Activated effector memory CD4-positive, alpha-beta T cell treated with Interleukin-2 at 50 U/mL for 16 hours (primary cell): ENCODE measurements at places on chromosomes 5 and 9.
A peak's percentile ranks its signal among the peaks of the same experiment; 100 is the strongest.

DNA sequence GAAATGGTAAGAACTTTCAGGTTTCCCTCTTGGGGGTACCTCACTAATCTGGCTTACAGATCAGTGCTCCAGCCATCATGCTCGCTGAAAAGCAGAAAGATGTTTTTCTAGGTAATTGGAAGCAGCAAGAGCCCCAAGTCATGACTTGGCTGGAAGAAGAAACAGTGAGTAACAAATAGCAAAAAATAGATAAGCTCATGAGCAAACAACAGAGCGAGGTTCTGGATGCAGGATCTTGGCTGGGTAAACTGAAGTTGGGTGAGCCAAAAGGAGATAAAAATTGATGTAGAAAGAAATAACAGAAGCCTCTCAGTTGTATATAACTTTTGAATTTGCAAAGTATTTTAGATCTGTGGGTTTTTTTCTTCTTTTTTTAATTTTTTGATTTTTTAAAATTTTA lies 110.1 kb downstream of the INSYN2B start:
- no peak for DNase-seq

- no peak for DNase-seq
Measured at GRCh38 chr5:180433032-180433422, 61.2 kb upstream of the CNOT6 start.

GRCh38 chr5:111820072-111820471 lies 63.1 kb upstream of the NREP start:
- DNase-seq = no peak

DNA sequence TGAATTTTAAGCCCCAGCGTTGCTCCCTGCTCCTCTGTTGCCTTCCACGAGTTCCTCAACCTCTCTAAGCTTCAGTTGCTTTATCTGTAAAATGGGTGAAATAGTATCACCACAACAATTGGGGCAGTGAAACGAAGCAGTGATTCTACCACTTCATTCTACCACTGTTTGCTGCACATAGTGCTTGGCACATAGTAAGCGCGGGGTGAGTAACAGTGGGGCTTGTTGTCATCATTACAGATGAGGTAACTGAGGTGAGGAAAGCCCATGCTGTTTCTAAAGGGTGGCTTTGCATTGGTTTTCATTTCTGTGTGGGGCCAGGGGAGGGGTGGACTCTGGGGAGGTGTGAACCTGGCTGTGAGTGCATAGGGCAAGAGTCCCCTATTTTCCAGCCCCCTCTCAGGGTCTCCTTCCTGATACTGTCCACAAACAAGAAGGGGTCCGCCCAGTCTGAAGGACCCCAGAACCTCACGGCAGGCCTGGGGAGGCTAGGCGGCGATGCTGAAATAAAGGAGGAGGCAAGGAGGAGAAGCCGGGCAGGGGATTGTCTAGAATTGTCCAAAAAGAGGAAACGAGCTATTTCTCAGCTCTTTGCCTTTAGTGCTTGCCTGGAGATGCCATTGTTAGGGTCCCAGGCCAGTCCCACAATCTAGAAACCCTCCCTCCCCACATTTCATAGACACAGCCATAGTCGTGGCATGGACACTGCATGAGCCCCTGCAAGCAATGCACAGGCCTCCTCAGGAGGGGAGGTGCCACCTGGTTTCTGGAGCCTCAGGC lies 65.6 kb downstream of the IL6ST start:
- no peak for DNase-seq

DNA sequence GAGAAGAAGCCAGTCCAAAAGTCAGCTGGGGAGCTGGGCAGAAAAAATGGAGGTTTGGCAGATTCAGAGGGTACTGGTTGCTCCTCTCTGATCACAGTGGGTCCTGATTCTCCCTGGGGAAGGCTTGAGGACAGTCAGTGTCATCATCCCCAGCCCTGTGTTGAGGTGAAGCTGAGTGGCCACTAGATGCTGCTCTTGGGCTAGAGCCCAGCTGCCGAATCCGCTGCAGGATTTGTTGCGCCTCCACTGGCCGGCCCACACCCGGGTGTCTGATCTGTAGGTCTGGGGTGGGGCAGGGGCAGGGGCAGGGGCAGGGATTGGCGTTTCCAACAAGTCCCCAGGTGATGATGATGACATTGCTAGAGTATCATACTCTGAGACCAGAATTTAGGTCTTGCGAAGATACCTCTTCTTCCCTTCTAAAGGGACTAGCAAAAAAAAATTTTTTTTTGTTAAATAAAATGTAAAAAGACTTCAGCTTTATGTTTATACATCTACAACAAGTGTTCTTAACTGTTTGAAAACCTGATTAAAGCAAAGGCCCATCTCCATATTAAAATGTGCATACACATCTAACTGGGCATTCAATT lies 106.8 kb downstream of the PDE6A start:
- no peak for DNase-seq

GRCh38 chr9:37455884-37456647 lies 9.2 kb downstream of the ZBTB5 start:
- no peak for DNase-seq

- DNase-seq = no peak
Measured at GRCh38 chr5:120615967-120616645, 152.0 kb downstream of the PRR16 start.

DNA sequence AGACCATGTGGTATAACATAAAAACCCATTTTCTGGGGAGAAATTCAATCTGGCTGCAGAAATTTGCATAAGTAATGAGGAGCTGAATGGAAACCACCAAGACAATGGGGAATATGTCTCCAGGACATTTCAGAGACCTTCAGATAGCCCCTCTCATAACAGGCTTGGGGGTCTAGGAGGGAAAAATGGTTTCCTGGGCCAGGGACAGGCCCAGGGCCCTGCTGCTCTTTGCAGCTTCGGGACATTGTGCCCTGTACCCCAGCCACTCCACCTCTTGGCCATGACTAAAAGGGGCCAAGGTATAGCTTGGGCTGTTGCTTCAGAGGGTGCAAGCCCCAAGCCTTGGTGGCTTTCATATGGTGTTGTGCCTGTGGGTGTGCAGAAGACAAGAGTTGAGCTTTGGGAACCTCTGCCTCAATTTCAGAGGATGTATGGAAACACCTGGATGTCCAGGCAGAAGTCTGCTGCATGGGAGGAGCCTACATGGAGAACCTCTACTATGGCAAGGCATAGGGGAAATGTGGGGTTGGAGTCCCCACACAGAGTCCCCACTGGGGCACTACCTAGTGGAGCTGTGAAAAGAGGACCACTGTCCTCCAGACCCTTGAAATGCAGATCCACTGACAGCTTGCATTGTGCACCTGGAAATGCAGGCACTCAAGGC lies 30.4 kb downstream of the MRPS30 start:
- no peak for DNase-seq

DNA sequence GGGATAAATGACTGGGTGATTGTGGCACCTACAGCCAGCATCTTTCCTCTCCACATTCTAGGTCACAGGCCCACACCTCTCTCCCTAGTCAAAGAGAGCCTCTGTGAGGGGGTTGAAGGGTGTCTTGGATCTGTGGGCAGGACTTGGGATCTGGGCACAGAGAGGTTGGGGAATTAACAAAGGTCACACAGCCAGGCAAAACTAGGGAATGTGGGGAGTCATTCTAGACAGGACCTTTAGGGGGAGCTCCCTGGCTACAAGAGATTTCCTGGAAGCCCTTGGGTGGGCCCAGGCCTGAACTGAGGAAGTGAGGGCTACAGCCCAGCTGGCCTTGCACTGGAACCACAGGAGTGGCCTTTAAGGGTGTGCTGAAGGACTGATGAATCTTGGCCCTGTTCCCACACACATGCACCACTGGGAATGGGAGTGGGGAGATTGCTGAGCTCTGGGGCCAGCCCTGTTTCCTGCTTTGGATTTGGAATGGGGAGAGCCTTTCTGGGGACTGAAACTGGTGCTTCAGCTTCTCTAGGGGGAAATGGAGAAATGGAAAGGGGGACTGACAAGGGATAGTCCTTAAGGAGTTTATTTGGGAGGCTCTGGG lies 12.4 kb upstream of the CXXC5 start:
- DNase-seq = no peak

DNA sequence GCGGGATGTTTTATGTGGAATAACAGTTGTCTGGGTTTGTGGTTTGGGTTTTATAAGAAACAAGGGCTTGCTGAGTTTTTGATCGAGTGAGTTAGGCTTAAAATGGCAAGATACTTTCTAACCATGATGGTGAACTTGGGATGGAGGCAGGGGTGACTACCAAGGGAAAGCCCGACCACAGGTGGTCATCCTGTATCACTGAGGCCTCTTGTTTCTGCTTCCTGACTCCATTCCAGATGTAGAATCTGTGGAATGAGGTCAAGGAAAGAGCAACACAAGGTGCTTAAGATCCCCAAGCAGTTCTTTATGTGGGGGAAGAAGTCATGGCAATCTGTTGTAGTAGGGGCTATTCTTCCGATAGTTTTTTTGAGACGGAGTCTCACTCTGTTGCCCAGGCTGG lies 122.3 kb downstream of the GOLPH3 start:
- no peak for DNase-seq

GRCh38 chr9:16960084-16960483 lies 89.6 kb upstream of the BNC2 start:
- no peak for DNase-seq

- no peak for DNase-seq
Measured at GRCh38 chr5:149826574-149826973, 96.5 kb downstream of the PPARGC1B start.

- DNase-seq = no peak
Measured at GRCh38 chr9:91786132-91786896, 163.7 kb downstream of the ROR2 start.

- DNase-seq = no peak
Measured at GRCh38 chr5:36273809-36274526, 27.7 kb downstream of the RANBP3L start.

DNA sequence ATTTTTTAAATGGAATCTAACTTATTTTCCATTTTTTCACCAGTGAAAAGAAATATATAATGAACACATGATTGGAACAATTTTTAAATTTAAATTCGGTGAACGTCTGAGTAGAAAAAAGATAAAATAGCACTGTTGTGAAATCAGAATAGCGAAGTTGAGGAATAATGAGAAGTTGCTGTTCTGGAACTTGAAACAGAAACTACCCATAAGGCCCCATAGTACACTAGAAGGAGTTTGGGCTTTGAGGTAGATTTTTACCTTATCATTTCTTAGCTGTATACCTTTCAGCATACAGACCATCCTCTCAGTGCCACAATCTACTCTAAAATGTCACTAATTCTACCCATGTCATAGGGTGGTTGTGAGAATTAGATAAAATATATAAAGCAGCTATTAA lies 35.1 kb downstream of the TDRD7 start:
- no peak for DNase-seq

DNA sequence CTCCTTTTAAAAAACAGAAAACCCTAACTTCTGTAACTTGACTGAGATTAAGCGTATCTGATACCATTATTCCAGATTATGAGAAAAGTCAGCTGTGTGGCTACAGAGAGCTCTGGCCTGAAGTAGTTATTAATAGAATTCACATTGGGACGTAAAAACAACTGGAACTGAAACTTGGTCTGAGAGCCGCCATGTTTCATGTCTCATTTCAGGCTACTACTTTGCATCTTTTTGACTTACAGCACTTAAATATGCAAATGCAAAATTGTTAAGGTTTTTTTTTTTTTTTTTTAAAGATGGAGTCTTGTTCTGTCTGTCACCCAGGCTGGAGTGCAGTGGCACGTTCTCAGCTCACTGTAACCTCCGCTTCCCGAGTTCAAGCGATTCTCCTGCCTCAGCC lies 25.2 kb downstream of the MAP3K1 start:
- DNase-seq = no peak

GRCh38 chr5:141680178-141680577 lies 1.9 kb downstream of the ARAP3 start:
- no peak for DNase-seq

DNA sequence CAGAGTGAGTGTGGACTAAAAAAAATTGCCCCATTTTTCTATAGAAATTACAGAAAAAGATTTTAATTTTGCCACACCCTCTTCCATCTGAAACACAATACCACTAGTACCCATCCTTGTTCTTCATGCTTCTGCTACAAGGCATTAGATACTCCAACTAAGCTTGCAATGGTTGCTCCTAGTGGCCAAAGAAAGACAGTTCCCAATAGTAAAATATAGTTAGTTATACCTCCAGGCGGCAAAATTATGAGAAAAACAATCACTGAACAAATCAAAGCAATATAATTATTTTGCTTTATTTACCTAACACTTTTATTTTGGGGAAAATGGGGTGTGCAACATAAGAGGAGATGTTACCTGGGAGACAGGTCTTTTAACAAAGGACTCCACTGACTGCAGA lies 101.2 kb downstream of the RAPGEF6 start:
- DNase-seq = no peak

DNA sequence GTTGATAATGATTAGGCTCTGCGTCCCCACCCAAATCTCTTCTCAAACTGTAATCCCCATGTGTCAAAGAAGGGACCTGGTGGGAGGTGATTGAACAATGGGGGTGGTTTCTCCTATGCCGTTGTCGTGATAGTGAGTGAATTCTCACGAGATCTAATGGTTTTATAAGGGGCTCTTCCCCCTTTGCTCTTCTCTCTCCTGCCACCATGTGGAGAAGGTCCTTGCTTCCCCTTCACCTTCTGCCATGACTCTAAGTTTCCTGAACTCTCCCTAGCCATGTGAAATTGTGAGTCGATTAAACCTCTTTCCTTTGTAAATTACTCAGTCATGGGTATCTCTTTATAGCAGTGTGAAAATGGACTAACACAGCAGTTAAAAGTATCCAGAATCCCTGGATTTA lies 715.2 kb upstream of the DMAC1 start:
- no peak for DNase-seq

GRCh38 chr5:168147106-168147505 lies 144.3 kb upstream of the WWC1 start:
- no peak for DNase-seq

DNA sequence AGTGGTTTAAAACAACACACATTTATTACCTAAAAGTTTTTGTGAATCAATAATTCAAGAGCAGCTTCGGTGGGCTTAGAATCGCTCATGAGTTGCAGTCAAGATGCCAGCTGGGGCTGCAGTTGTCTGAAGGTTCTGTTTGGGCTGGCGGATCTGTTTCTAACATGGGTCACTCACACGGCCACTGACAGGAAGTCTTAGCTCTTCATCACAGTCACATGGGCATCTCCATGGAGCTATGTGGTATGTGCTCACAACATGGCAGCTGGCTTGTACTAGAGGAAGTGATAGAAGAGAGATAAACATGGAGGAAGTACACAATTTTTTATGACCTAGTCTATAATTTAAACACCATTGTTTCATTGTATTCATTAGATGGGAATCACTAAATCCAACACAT lies 11.2 kb downstream of the KLHL9 start:
- DNase-seq = no peak

GRCh38 chr9:38621434-38622287 lies 1.3 kb upstream of the ANKRD18A start:
- DNase-seq = peak; percentile 46

GRCh38 chr5:154783774-154784460 lies 28.7 kb downstream of the LARP1 start:
- no peak for DNase-seq

DNA sequence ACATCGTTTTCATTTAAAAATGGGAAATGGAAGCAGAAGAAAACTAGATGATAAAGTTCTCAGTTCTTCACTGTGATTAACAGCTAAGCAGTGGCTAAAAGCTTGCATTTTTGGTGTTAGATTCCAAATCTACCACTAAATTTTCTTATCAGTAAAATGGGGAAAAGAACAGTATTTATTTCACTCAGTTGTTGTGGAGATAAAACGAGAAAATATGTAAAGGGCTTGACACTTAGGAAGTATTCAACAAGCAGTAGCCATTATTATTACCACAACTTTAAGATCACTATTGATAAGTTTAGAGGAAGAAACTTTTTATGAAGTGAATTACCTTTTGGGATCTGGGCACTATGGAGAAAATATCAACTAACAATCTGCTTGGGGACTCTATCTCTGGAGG lies 4.5 kb downstream of the STOM start:
- DNase-seq = no peak
